Esophagus squamous epithelium (tissue), 5 donors: ENCODE measurements at places on chromosomes 11 and 22.

DNA sequence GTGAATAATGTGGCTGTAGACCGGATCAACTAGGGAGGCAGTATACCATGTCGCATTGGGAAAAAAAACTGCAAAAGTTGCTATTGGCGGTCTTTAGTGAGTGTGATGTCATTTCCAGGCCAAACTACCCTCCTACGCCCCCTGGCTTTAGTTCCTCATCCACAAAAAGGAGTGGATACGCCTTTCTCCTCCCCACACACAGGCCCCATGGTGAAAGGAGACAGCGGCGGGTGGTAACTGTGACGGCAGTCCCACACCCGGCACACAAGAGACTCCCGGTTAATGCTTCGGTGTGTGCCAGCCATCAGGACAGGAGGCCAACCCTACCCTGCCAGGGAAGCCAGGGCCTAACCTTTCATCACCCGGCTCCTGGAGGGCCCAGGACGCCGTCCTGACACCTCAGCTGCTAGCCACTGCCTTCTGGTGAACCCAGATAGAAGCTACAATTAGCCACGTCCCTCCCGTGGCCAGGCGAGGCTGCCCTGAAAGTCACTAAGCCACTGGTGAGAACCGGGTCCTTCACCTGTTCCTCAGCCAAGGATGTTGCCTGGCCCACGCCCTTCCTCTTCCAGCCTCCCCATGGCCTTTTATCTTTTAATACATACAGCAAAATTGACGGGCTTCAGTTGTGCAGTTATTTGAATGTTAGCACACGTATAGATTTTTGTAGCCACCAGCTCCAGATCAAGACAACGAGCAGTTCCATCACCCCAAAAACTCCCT lies 10.8 kb downstream of the TP53I11 start:
- no peak for DNase-seq

- no peak for DNase-seq
Observed at GRCh38 chr22:28742562-28742962, 723 bp downstream of the HSCB start.

DNA sequence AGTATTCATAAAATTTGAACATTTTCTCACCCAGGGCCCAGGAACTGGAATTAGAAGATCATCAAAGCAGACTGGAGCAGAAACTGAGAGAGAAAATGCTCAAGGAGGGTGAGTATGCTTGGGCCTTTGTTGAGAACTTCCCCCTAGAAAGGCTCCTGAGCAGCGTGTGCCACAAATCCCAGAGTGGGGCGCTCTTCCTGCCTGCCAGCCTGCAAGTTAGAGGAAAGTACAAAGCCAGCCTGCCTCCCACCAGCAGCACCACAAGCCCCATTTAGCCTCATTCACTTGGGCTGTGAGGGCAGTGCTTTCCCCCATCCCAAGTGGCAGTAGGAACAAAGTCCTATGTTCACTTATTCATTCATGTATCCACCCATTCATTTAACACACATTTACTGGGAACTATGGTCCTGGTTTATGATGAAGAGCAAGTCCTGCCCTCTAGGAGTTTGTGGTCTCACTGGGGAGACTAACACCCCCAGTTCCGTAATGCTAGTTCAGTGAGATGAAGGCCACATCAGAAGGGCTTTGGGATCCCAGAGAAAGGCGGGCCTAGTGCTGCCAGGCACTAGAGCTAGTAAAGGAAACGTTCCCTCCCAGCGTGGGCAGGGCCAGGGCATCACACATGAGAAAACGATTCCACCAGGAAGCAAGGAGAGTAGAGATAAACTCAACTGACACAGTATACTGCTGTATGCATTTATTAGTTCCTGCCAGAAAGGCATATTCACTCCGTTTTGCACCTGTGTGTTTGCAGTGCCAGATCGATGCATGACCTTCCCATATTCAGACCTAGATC lies 22.4 kb upstream of the PARVA start:
- DNase-seq = no peak

DNA sequence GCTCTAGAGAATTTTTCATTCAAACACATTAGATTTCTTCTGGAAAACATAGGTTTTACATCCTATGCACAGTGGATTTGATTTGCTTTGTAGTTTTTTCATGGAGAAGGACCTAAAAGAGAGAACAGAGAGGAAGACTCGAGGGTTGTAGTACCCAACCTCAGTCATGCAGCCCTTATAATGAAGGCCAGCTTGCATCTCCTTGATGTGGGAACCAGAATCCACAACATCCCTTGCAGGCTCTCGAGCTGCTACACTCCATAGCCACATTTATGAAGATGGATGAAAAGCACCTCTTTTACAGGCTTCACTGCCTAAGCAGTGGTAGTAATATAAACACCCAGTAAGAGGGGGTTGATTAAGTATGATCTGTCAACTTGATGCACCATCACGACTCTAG lies 9.5 kb upstream of the OR5B12 start:
- no peak for DNase-seq

DNA sequence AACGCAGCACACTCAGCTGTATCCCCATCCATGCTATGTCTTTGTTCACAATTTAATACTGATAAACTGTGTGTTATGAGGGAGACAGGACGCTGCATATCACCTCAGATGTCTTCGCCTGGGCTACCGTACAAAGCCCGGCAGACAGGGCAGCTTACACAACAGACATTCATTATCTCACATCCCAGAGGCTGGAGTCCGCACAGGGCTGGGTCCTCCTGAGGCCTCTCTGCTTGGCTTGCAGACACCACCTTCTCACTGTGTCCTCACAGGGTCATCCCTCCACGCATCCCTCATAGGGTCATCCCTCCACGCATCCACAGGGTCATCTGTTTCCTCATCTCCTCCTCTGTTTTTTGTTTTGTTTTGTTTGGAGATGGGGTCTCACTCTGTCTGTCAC lies 61.2 kb downstream of the SHANK2 start:
- DNase-seq = no peak

DNA sequence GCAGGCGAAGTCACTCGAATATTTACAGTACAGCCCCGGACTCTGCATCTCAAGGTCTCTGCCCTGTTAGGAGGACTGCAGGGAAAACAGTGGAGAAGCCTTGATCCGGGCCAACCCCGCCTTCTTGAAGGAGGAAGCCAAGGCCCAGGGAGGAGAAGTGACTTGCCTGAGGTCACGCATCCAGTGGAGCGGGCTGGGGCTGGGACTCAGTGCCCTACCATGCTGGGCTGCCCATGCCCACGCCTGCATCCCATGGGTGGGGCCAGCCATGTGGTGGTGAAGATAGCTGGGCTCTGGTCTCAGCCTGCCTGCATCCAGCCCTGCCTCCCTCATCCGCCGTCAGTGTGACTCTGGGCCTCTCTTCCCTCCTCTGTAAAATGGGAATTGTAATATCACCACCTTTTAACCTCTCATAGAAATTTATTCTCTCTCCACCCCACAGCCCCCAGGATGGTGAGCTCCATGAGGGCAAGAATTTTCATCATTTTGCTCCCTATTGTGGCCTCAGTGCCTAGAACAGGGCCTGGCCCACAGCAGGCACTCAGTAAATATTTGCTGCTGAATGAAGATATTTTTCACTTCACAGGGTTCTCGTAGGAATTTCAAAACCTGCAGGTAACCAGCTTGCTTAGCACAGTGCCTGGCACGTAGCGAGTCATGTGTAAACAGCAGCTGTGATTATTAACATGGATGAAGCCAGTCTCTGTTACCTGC lies 57.3 kb downstream of the OTOG start:
- DNase-seq = no peak

DNA sequence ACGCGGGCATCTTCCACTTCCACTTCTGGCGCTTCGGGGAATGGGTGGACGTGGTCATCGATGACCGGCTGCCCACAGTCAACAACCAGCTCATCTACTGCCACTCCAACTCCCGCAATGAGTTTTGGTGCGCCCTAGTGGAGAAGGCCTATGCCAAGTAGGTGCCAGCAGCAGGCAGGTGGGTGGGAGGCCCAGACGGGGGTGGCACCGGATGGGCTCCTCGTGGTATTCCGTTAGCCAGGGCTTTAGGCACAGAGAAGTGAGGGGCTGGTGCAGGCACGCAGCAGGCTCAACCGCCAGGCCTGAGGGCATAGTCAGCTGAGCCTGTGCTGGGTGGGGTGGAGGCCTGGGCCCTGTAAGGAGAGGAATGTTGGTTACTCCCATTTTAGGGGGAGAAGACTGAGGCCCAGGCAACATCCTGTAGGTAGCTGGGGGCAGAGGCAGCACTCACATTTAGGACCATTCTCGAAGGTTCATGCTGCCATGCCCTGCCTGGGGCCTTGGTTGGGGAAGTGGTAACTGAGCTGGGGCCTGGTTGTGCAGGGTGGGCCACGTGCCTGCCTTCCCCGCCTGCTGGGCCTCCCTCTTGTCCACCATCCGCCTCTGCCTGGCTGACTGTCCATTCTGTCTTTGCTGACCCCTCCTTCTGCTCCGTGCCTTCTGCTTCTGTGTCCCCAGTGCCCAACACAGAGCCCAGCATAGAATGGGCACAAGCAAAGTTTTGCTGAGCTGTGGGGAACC lies 10.2 kb downstream of the OMP start:
- no peak for DNase-seq
